ENCODE measurements at places on chromosomes 13 and 19. TPM values are rescaled to one million over a fixed set of nuclear protein-coding genes. Genes with fewer than 3 reads are reported as not detected.

- ATAC-seq, result no peak
Measured at GRCh38 chr13:44800626-44801025, 188.6 kb downstream of the NUFIP1 start.

IFNL1 gene
- total RNA-seq, result not detected

ZNF682 gene
- 3.3 TPM for total RNA-seq

CYP4F12 gene
- total RNA-seq, result 31.5 TPM

DNA sequence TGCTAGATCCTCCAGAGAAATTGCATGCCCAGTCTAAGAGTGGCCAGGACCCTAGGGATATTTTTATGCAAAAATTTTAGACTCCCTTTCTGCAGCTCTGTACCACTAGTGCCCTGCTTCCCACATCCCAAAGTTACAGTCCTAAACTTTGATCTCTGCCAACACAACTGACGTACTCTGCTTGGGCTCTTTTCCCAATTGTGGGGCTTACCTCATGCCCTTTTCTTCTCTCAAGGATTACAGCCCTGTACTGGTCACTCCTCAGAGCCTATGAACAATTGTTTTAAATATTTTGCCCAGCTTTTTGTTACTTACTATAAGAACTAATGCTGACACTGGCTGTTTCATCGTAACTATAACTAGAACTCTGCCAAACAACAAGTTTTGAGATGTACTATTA is 57.8 kb upstream of the FBXL3 start:
- ATAC-seq, result no peak

DNA sequence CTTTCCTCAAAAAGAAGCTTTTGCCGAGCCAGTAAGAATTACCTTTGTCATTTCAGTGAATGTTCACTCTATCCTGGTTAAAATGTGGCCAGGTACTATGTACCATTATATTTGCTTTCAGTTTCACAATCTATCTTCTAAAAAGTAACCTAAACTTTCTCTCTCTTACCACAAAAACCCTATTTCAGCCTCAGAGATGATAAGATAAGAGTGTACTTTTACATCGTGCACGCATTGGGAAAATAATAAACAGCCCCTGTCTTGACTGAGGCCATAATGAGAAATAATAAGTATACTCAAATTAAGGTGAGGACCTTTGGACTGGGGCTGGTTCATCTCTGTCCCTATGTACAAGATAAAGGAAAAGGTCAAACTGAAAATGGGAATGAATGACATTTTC is 77.7 kb downstream of the ZNF726 start:
- no peak for ATAC-seq

- ATAC-seq, result no peak
Measured at GRCh38 chr19:5263615-5264014, 77.0 kb downstream of the PTPRS start.

- peak; percentile 73 for ATAC-seq
Measured at GRCh38 chr19:57773488-57773887, 4.0 kb downstream of the ZNF586 start.

ZNF556 gene
- total RNA-seq, result 0.60 TPM

DNA sequence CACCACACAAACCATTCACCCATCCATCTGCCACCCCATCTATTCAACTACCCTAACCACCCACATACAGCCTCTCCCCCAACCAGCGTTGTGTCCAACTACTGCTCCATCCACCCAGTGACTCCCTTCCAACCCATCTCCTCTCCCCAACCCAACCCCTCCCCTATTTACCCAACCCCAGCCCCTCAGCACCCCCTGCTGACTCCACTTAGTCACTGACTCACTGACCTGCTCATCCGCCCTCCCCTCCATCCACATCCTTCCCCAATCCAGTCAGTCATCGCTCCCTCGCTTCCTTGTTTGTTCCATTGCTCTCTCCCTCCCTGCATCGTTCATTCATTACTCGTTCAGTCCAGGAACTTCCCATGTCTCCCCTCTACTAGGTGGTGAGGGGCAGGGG is 39.2 kb downstream of the KCNC3 start:
- peak; percentile 21 for ATAC-seq

CD37 gene
- 3.5 TPM for total RNA-seq

DNA sequence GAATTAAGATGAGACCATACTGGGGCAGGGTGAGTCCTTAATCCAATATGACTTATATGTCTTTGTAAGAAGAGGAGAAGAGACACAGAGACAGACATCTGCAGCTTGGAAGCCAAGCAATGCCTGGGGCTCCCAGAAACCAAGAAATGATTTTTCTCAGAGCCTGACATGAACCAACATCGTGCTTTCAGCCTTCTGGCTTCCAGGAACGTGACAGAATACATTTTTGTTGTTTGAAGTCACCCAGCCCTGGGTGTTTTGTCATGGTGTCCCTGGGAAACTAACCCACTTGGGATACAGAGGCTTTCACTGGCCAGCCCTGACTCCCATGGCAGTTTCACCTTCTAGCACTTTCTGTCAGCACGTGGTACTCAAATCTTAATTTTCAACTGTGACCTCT is 95.3 kb upstream of the SLC10A2 start:
- no peak for ATAC-seq

- peak; percentile 67 for ATAC-seq
Measured at GRCh38 chr19:41945135-41945766, 13.9 kb downstream of the RABAC1 start.

DNA sequence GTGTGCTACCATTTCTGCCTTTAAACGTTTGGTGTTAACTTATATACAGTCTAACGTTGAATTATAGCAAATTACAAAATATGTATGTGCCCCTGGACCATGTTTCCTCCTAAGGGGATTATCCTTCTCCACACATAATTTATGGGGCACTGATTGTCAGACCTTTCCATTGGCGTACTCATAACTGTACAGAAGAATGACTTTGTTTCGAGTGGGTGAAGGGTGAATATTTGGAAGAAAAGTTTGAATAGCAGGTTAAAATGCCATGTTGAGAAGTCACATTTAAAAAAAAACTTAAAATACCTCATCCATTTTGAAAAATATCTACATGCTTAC is 58.8 kb downstream of the SLC10A2 start:
- no peak for ATAC-seq

DNA sequence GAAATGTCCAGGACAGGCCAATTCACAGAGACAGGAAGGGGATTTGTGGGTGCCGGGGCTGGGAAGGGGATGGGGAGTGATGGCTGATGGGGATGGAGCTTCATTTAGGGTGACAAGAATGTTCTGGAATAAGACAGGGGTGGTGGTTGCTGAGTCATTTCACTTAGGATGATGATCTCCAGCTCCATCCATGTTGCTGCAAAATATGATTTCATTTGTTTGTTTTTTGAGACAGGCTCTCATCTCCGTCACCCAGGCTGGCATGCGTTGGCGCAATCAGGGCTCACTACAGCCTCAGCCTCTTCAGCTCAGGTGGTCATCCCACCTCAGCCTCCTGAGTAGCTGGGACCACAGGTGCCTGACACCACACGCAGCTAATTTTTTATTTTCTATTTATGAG is 3.1 kb upstream of the JSRP1 start:
- ATAC-seq, result no peak

S1PR4 gene
- total RNA-seq, result 1.1 TPM

GRCh38 chr19:52945652-52946321 is 16.9 kb downstream of the ZNF816 start:
- no peak for ATAC-seq

DNA sequence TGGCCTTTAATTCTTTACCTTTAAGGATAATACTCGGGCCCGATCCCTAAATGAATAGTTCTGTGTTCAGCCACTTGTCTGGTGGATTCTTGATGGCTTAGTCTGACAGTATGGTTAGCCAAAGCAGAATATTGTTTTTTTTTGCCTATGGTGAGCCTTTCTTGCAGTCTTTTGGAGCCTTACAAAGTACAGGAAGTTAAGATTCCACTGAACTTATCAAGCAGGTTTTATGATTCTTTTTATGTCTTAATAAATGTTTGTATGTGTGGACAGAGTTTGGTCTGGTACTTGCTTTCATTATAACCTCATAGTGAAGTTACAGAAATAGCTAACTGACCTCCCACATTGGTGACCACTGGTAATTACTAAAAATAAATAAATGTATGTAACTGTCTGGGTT is 17.1 kb downstream of the PCCA start:
- peak; percentile 34 for ATAC-seq

LGALS7B gene
- total RNA-seq, result 886 TPM

ZNF208 gene
- 0.60 TPM for total RNA-seq

GRCh38 chr13:48068036-48068435 is 26.9 kb downstream of the MED4 start:
- ATAC-seq, result no peak

- ATAC-seq, result no peak
Measured at GRCh38 chr19:4300589-4300988, 1.6 kb downstream of the TMIGD2 start.

DNA sequence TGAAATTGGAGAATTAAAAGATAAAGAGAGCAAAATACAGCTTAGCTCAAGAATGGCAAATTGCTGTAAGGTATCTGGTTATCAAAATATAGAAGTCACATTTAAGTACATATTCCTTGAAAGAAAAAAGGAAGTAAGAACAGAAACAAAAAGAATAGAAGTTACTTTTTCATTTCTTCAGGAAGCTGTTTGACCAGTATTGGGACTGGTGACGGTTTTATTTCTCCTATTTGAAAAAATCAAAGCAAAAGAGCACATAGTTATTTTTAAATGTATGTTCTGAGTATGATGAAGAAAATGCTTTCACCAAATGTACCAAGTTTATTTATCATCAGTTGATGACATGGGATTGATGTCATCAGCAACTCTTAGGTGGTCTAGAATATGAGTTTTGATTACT is 83.1 kb upstream of the OXGR1 start:
- no peak for ATAC-seq

CLDN10 gene
- total RNA-seq, result 0.76 TPM

- no peak for ATAC-seq
Measured at GRCh38 chr19:16076958-16077611, 790 bp downstream of the TPM4 start.

UTP14C gene
- 4.4 TPM for total RNA-seq

GRCh38 chr13:45751885-45752284 is 49.8 kb downstream of the CBY2 start:
- ATAC-seq, result no peak

- no peak for ATAC-seq
Measured at GRCh38 chr19:18488838-18489626, 32.8 kb downstream of the ELL start.

GRCh38 chr13:112955956-112956355 is 13.1 kb upstream of the MCF2L start:
- no peak for ATAC-seq

GRCh38 chr19:3537438-3538240 is 1.3 kb upstream of the TEKTIP1 start:
- peak; percentile 11 for ATAC-seq

DNA sequence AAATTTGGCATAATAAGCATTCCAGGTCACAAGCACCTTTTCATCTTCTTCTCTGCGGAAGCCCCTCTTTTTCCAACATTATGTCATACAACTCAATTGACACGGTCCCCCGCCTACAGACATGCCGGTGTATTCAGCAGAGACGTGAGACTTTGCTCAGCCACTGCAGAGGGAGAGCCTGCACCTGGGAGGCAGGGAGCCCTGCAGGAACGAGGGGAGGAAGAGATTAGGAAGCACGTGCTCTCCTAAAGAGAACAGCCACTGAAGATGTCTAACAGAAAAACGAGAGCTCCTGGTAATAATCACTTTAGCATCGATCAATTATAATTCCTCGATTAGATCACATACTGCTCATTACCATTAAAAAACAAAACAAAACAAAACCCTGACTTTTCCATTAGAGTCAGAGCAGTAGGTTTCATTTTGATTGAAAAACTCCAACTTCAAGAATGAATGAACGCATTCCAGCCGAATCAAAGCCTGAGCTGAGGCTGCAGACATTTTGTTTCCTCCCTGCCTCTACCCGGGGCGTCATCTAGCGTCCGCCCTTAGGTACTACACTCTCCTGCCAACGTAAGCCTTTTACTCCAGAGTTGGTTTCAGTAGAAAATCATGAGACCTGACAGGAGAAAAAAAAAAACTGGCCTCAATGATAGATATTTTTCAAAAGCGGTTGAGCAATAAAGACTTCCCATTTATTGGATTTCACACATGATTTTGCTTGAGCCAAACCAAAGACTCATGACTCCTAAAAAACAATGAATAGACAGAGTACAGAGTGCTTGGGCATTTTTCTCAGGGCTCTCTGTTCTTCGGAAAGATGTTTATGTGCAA is 194.5 kb downstream of the KATNAL1 start:
- ATAC-seq, result peak; percentile 71

GRCh38 chr19:10887616-10888367 is 16.4 kb downstream of the CARM1 start:
- no peak for ATAC-seq

Measured in esophagus mucosa (tissue), 1 donor.